Skin of body (tissue), 3 donors: ENCODE measurements at places on chromosomes 7 and 10. TPM values are rescaled to one million over a fixed set of nuclear protein-coding genes. Genes with fewer than 3 reads are reported as not detected.

Gene ARID5B
- total RNA-seq: 68.3 TPM

Gene OR2A5
- not detected for total RNA-seq

Gene BET1
- 40.5 TPM for total RNA-seq

Gene POLR2J3
- total RNA-seq: 27.6 TPM

Gene FAM200A
- total RNA-seq: 6.8 TPM

Gene CALCR
- 0.49 TPM for total RNA-seq

Gene RAB19
- total RNA-seq: 0.49 TPM

Gene CC2D2B
- 1.6 TPM for total RNA-seq

Gene UBE3C
- total RNA-seq: 77.1 TPM

Gene BTBD16
- total RNA-seq: 1.3 TPM

Gene SLC13A1
- not detected for total RNA-seq

Gene ASAH2B
- 3.4 TPM for total RNA-seq

Gene MYO1G
- total RNA-seq: 2.6 TPM

Gene RARRES2
- 78.2 TPM for total RNA-seq

Gene EBF3
- total RNA-seq: 19.5 TPM

Gene NAT16
- total RNA-seq: not detected

Gene FLNC
- total RNA-seq: 106 TPM

Gene MARVELD1
- total RNA-seq: 17.3 TPM

Gene SLIT1
- 0.59 TPM for total RNA-seq

Gene TMEM196
- total RNA-seq: under 0.01 TPM

Gene CLDN15
- total RNA-seq: 3.6 TPM

Gene MLXIPL
- total RNA-seq: 22.3 TPM

Gene TYW1
- total RNA-seq: 22.5 TPM

Gene PHKG1
- 8.9 TPM for total RNA-seq

Gene CABCOCO1
- 2.0 TPM for total RNA-seq

Gene SAP25
- total RNA-seq: 0.39 TPM

Gene PARD3
- 72.5 TPM for total RNA-seq

Gene PDE6C
- not detected for total RNA-seq

Gene SYT15
- 0.79 TPM for total RNA-seq

Gene CDNF
- total RNA-seq: 3.2 TPM

Gene KAZALD1
- total RNA-seq: 17.7 TPM

Gene EGR2
- total RNA-seq: 14.9 TPM

Gene DENND2A
- 24.9 TPM for total RNA-seq

Gene MGAM2
- 0.20 TPM for total RNA-seq

Gene CHRM2
- 0.20 TPM for total RNA-seq

Gene CPA2
- total RNA-seq: not detected

Gene UNCX
- total RNA-seq: not detected

Gene ATOH7
- not detected for total RNA-seq

Gene SMARCD3
- 34.5 TPM for total RNA-seq

Gene LRRC18
- 0.39 TPM for total RNA-seq

Gene MSMB
- total RNA-seq: 4.8 TPM

Gene ZNF467
- 3.6 TPM for total RNA-seq

Gene CNNM1
- total RNA-seq: 0.20 TPM

Gene KIAA1549
- 3.0 TPM for total RNA-seq
